AG20443 (cell line): ENCODE measurements at places on chromosomes 11 and 22.

DNA sequence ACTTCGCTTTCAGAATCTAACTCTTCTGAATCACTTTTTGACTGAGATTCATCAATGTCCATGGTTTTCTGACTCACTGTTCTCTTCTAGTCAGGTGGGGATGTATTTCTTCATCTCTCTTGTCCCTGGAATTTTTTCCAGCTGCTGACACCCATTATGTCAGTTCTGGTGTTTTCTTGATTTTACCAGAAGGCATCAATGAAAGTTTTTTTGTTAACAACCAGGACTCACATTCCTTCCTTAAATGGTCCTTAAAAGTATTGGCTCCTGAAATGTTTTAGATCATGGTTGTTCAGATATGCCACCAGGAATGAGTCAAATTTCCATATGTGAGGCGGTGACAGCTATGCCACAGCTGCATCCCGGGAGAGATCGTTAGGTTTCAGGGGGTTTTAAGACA, 12.9 kb downstream of the MICAL2 start:
- peak; percentile 56 for DNase-seq

GRCh38 chr11:113549611-113550578, 74.7 kb upstream of the DRD2 start:
- DNase-seq: no peak

GRCh38 chr11:43931717-43932039, 10.8 kb upstream of the C11orf96 start:
- no peak for DNase-seq

DNA sequence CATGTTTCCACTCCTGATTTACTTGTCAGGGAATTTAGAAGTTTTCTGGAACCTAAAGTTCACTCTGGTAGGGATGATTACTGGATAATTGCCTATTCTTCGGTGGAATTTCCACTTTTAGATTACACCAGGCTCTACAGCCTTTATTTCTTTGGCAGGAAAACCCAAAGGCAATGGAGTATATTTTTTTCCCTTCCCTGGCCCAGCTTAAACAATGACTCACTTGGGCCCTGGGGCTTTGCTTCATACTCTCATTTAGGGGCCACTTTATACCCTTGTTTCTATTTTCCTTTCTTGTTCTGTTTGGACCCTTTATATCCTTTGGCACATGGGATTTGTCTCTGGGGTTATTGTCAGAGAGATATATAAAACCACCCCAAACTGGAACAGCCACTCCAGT, 114.7 kb downstream of the CSTPP1 start:
- peak; percentile 38 for DNase-seq

DNA sequence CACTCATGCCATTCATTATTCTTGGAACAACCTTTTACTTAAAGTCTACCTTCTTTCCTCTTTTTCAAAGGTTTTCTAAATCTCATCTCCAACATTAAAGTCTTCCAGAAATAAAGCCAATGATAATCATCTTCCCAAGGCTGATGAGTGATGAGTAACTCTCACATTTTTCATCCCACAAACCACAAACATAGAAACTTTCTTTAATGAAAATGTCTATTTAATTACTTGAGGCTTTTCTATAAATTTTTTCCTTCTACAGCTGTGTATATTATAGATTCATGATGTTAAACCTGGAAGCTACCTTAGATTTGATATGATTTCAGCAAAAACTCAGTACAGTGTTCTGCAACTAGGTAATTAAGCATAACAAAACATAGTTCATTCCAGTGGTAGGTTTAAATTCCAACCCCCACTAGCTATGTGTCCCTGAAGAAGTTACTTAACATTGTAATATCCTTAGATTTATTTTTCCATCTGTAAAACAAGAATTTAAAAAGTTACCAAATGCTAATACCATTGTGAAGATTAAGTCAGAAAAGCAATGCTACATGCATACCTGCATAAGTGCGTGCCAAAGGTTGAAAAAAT, 845.4 kb downstream of the KCNA4 start:
- DNase-seq: no peak

- DNase-seq: no peak
These were observed 4.9 kb downstream of the SBF2 start for GRCh38 chr11:10288881-10289764.

DNA sequence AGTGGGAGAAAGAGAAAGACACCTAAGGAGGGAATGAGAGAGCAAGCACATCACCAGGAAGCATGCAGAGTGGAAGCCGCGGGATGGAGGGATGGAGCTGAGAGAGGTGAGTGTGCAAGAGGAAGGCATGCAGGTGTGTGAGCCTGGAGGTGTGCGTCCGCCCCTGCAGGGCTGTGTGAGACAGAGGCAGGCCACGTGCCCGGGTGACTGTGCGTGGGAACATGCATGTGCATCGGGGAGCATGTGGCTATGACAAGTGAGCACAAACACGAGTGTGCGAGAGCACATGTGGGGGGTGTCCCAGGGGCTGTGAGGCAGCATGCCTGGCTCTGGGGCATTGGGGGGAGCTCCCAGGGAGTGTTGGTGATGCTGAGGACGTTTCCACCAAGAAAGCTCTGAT, 29.9 kb downstream of the PTPN5 start:
- no peak for DNase-seq

- no peak for DNase-seq
These were observed 27.0 kb downstream of the MYBPC3 start for GRCh38 chr11:47325271-47326041.
